ENCODE measurements at places on chromosomes 4 and X.

DNA sequence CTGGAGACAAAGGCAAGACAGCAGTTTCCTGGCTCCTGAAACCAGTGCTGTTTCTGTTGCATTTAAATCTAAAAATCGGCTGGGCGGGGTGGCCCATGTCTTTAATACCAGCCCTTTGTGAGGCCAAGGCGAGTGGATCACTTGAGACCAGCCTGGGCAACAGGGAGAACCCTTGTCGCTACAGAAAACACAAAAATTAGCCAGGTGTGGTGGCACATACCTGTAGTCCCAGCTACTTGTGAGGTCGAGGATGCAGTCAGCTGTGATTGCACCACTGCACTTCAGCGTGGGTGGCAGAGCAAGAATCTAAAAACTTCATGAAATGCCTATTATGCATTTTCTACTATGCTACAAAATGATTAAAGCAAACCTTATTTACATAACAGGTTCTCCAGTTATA lies 205.4 kb upstream of the ITM2A start:
- DNase-seq = no peak

GRCh38 chr4:22483551-22483981 lies 32.3 kb downstream of the ADGRA3 start:
- DNase-seq = no peak

DNA sequence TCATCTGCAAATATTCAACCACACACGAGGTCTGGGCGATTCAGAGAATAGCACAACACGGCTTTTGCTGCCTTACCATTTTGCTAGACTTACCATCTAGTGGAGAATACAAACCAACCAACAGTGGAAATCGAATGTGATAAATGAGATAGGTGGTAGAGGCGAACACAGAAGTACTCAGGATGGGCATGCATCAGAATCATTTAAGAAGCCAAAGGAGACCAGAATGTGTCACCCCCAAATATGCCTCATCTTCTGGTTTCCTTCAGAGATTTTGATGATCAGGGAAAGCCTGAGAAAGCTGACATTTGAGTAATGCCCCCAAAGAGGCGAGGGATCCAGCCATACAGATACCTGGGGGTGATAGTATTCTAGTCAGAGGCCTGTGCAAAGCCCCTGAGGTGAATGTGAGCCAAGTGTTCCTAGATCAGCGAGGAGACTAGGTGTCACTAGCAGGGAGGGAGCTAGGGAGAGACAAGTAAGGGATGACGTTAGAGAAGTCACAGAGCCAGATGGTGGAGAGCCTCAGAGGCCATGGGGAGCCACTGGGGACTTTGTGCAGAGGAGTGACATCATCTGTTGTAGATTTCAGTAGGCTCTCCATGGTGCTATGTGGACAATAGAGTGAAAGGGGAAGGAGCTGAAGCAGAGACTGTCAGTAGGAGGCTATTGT lies 1.7 kb downstream of the MTMR1 start:
- DNase-seq = no peak

DNA sequence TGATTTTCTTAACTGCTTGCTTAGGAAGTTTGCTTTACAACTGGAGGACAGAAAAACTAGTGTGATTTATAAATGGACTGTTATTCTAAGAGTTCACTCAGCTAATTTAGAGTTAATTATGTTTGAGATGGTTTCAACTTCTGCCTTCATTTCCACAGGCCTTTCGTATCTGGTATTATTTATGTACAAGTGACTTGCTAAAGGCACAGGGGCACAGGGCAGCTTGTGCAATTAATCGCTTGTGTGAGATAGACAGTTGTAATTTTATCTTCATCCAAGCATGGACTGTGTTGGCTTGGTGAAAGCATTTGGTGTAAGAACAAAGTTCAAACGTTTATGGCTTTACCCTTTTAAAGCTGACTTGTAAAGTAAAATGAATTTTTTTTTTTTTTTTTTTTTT lies 38.3 kb downstream of the GPAT3 start:
- no peak for DNase-seq

DNA sequence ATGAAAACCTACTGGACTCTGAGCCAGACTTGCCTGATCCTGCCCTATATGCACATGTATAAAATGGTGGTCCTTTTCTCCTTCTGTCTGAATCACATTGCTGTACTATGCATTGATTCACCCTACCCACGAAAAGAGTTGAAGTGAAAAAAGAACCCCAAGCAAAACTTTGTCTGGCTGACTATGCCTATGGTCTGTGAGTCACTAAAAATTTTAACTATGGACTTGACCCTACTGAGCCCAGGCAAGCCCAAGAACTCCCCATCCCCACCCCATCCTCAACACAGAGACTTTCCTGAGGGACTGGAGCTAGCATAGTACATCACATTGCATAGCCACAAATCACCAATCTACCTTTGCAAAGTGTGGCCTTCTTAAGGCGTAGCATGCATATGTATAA lies 116.6 kb upstream of the TENM3 start:
- no peak for DNase-seq

DNA sequence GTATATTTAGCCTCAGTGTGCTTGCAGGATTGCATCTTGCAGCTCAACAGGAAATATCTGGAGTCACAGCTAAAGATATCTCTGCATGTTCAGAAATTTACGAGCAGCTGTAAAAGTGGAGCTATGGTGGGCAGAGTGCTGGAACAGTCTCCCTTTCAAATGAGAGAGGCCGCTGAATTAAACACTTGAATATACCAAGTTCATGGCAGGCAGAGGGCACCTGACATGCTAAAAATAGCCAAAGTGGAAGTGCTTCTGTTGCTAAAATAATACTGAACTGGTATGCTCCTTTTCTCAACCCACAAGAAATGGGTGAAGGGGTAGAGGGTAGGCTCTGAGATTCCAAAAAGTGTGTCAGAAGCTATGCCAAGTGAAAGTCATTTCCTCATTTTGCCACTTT lies 98.1 kb downstream of the MGST2 start:
- DNase-seq = no peak

DNA sequence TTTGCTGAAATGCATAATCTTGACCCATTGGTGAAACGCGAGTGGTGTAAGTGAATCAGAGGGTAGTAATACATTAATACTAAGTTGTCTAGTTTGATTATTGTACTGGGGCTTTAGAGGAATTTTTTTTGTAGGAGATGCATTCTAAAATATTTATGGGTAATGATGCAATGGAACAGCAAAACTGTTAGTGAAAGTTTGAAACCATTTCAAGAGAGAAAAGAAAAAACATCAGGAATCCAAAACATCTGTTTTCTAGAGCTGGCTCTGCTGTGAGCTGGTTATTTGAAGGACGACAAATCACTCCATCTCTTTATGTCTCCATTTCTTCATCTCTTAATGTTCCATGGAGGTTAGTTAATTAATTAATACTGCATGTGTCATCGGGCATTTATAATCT lies 351.9 kb upstream of the FAT1 start:
- DNase-seq = no peak

GRCh38 chr4:11149612-11150259 lies 279.0 kb downstream of the HS3ST1 start:
- no peak for DNase-seq

Data from NCI-H1436 (cell line).